Pulmonary artery endothelial cell (primary cell): ENCODE measurements at places on chromosomes 4 and X. TPM values are rescaled to one million over a fixed set of nuclear protein-coding genes. Genes with fewer than 3 reads are reported as not detected.

- no peak for DNase-seq
These were observed 58.9 kb upstream of the RAI2 start for GRCh38 chrX:17919896-17920446.

- no peak for DNase-seq
These were observed 83.0 kb downstream of the AFF1 start for GRCh38 chr4:87017580-87018342.

DNA sequence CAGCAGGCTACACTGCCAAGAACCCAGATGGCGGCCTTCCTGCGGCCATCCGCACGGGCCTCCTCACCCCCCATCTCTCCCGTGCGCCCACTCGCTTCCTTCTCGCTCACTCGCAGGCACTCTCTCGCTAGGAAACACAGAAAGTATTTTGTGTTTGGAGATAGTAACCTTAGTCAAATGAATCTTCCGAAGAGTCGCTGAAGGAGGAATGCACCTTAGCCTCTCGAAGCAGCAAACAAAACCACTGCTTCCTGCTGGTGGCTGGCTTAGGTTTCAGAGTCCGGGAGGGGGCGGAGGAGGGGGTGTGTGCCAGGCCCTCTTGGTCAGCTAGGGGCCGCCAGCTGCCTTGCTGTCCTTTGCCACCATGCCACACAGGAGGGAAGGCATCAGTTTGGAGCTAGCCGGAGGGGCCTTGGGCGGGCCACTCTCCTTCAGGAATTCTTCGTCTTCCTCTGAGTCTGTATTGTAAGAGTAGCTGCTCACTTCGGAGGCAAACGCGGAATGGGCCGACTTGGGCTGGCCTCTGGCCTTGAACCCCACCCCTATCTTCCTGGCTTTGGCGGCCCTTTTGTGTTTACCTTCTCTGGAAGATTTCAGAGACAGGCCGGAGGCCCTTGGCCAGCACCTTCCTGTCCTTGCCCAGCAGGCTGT lies 73.2 kb upstream of the UCP1 start:
- DNase-seq = no peak

The GPRASP3 gene
- total RNA-seq = 7.6 and 11.4 TPM in 2 replicates

The LEF1 gene
- not detected in 2 replicates for total RNA-seq
